Hematopoietic multipotent progenitor cell treated with erythropoietin and hydrocortisone succinate and interleukin-3 and kit ligand, for 8 days (in vitro differentiated cells): ENCODE measurements at places on chromosomes 7 and 10.

- no peak for DNase-seq
Measured at GRCh38 chr10:132129431-132129830, 57.3 kb upstream of the DPYSL4 start.

GRCh38 chr7:143027032-143027431 is at the start of gene OR9A2:
Gene OR9A2, minus strand, starts transcription at chr7:143027132. Its CDS starts 0 bp downstream, at chr7:143027132.
- no peak for DNase-seq

- peak; percentile 73 for DNase-seq
Measured at GRCh38 chr10:61897671-61898434, 3.6 kb upstream of the ARID5B start.

GRCh38 chr10:67819768-67820204 is 18.2 kb downstream of the DNAJC12 start:
- DNase-seq, result no peak

- DNase-seq, result no peak
Measured at GRCh38 chr10:100887761-100888296, 24.9 kb upstream of the SLF2 start.

DNA sequence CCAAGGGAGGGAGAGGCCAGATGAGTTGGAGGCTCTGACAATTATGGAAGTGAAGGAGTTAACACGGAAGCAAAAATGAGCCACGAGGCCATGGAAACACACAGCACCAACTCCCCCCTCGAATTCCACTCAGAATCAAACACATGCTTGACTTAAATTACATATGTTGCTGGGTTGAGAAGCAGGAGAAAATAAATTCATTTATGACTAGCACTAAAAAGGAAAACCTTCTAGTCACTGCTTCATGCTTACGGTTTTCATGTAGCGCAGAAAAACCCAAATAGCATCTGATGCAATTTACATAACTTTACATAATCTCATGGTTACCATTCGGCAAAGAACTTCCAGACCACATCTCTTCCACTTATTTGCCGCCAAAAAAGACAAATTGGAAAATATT is 51.5 kb downstream of the SFMBT2 start:
- no peak for DNase-seq

- DNase-seq, result no peak
Measured at GRCh38 chr10:111338035-111338434, 261.2 kb downstream of the ADRA2A start.

DNA sequence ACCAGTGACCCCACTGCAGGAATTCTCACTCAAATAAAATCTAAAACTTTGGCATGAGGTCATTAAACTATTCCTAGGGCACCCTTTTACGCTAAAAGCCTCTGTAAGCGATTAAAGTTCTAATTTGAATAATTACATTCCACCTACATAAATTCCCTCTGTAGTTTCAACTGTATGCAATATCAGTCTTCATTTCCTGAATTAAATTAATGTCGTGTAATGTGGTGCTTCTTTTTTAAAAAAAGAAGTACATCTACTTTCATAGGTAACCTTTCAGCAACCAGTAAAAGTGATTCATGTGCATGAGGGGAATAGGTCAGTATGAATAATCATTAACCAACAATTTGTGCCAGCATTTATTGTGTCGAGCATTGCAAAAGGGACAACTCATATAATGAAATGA is 44.7 kb downstream of the IMMP2L start:
- DNase-seq, result no peak

DNA sequence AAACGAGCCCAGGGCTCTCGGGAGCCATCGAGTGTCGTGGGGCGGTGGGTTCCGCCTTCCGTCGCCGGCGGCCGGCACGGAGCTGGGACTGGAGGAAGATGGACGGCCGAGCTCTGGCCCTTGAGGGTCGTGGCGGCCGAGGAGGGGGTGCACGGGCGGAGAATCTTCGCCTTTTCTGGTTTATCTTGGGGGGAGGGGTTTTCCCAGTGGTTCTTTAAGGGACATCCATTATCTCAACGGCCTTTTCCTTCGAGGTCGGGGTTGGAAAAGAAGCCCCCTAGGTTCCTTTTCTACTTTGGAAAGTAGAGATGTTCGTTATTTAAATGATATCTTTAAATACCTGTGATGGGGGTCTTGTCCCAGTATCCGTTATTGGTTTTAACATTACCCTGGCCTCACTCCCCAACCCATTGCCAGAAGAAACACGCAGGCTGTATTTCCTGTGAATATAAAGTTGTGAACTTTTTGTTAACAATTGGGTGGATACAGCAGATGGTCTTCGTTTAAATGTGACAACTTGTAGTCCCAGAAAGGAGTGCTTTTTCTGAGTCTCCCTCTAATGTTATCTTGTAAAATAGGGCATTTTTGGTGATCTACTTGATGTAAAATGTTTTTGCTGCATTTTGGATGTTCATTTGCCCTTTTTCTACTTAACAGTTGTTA is 765 bp downstream of the CCAR1 start:
- peak; percentile 22 for DNase-seq

- DNase-seq, result no peak
Measured at GRCh38 chr7:20383351-20383750, 52.7 kb downstream of the ITGB8 start.

DNA sequence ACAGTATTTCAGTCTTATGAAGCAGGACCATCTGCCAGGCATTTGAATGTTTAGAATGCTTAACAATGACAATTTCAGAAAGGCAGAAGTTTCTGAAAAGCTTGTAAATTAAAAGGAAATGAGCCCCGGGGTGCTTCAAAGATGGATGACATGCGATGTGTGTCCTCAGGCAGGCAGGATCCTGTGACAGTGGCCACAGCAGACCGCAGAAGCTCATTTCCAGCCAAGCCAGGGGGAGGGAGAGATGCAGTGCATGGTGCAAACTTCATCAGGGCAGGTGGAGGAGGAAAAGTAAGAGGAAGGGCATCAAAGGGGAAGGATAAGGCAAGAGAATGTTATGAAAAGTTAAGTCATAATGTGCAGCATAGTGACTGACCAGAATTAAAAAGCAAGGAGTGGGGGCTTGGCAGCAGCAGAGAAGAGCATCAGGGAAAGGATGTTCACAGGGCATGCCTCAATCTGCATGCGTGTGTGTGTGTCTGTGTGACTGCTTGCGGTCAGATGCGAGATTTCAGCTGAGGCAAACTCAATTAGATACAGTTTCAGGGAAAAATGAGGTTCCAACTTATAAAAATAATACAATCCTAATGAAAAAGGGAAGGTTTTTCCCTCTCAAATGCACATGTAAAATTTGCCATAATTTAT is 173.7 kb downstream of the COBL start:
- no peak for DNase-seq

DNA sequence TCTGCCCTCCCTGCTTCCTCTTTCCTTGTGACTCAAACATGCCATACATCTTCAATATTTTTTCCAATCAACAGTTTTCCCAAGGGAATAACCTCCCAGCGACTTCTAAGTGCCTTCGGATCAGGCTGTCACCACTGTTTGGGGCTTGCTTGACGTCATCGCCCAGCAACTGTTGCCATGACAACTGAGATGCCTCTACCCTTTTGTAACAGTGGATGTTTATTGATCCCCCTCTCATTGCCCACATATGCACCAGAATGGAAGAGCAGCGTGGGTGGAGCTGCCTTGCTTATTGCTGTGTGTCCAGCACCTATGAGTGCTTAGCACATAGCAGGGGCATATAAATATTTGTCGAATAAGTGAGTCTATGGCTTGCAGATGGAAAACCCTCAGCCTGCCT is 14.4 kb downstream of the FFAR4 start:
- DNase-seq, result no peak

DNA sequence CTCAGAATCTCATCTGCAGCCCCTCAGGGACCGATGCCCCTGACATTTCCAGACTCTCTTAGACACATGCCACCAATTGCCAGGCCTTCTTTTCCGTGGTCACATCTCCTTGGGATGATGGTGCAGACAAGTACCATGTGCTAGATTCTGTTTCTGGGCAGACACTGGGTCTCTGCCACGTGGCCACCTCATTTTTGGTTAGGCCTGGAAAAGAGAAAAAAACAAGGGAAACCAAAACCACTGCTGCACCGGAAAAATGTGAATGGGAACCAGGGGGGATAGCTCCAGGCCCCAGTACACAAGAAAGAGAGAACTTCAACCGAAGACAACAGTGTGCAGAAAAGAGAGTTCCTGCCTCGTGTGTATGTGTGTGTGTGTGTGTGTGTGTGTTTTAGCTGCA is 23.0 kb upstream of the MXI1 start:
- DNase-seq, result no peak

- DNase-seq, result no peak
Measured at GRCh38 chr7:157263156-157263555, 73.6 kb upstream of the DNAJB6 start.

GRCh38 chr7:143519411-143520131 is 41.9 kb downstream of the TAS2R41 start:
- peak; percentile 15 for DNase-seq

DNA sequence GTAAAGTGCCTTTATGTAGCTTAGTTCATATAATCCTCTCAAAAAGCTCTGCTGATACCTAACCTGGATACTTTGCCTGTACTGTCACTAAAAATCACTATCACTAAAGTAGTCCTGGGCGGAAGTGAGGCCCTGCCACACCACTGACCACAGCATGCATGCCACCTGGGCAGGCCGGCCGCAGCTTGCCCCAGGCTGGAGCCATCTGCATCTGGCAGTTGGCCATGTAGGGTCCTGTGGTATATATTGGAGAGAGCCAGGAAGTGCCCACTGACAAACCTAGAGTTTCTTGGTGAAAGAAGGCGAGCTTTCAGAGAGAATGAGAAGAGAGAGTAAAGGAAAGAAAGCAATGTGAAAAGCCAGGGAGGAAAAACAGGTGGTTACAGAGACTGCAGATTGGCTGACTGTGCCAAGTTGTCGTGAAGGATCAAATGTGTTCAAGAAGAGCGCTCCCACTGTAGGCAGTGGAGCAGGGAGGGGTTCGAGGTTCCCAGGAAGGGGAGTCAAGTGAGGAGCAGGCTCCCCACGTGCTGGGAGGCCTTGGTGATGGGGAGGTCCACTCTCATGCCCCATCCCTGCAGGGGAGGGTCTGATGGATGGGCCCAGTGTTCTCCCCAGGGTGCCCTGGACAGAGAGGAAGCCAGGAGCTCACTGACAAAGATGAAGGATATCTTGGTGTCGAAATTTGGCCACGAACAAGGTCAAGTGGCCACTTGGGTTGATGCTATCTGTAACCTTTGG is 13.6 kb downstream of the LOXL4 start:
- DNase-seq, result no peak

DNA sequence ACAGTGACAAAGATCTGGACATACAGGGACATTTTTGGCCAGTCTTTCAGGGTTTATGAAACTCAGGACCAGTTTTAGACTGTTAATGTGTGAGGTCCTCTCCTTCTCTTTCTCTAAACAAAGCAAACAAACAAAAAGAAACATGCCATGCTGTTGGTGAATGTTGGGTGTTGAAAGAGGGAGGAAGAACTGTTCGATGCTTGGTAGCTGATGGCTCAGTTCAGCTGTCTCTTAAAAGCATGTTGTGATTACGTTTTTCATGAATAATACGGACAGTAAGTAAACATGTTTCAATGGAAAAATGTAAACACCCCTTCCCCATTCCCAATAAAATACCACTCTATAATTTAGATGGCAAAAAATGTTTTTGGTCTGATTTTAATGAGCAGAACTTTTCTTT is 219.1 kb downstream of the SEC23IP start:
- DNase-seq, result no peak

GRCh38 chr7:73829505-73829904 is 1.3 kb upstream of the CLDN4 start:
- DNase-seq, result no peak

GRCh38 chr7:98191668-98192431 is 19.4 kb upstream of the BHLHA15 start:
- no peak for DNase-seq

DNA sequence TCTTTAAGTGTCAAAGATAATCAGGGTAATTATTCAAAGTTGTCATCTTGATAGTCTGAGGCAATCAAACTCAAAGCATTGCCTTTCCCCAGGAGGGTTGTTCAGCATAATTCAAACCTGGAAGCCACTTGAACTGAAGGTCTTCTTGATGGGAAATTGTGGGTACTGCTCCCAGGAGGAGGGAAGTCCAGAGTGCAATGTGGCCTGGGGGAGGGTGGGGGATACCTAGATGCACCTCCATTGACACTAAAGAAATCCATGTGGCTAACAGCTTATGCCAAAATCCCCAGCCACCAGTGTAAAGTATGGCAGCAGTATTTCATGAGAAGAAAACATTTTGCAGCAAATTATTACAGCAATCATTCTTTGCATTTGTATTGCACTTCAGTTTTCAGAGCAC is 114.9 kb downstream of the STRA8 start:
- no peak for DNase-seq
